BE2C (cell line): ENCODE measurements at places on chromosomes 11 and 22.
A peak's percentile ranks its signal among the peaks of the same experiment; 100 is the strongest.

DNA sequence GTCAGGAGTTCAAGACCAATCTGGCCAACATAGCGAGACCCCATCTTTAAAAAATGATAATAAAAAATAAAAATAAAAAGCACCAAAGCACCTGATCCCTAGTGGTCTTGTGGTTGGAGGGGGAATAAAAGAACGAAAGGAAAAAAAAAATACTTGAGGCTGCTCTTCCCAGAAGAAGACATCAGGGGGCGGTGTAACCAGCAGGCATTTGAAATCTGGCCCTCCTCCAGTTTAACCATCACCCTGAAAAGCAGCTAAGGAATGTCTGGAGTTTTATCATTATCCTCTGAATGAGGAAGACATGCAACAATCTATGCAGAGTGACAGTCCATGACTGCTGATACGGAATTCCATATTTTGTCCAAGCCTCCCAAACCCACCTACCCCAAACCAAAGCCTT, 5.6 kb upstream of the KCTD17 start:
- DNase-seq, result no peak

GRCh38 chr11:15412054-15412453, 297.3 kb downstream of the INSC start:
- DNase-seq, result no peak

GRCh38 chr11:111851636-111852035, 19.7 kb downstream of the ALG9 start:
- DNase-seq, result no peak

- DNase-seq, result no peak
Observed at GRCh38 chr11:1653541-1654387, 24.2 kb downstream of the KRTAP5-5 start.

GRCh38 chr11:7595016-7595866, 78.1 kb downstream of the CYB5R2 start:
- no peak for DNase-seq

DNA sequence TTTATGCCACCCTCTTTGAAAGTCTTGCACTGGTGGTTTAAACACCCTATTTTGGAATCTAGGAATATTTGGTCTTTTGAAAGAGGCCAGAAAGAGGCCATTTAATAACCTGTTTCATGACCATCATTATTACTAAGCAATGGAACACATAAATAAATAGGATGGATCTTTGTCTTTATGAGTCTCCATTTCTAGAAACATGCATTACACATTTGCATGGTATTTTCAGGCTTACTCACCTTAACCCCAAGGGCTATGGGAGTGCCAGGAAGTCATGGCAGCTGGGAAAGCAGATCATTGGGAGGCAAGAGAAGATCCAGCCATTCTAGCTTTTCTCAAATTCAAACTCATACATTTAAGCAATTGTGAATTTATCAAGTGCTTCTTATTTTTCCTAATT, 185.8 kb upstream of the POU2AF2 start:
- DNase-seq, result no peak

GRCh38 chr11:17208257-17208999, 642 bp upstream of the PIK3C2A start:
- peak; percentile 36 for DNase-seq

DNA sequence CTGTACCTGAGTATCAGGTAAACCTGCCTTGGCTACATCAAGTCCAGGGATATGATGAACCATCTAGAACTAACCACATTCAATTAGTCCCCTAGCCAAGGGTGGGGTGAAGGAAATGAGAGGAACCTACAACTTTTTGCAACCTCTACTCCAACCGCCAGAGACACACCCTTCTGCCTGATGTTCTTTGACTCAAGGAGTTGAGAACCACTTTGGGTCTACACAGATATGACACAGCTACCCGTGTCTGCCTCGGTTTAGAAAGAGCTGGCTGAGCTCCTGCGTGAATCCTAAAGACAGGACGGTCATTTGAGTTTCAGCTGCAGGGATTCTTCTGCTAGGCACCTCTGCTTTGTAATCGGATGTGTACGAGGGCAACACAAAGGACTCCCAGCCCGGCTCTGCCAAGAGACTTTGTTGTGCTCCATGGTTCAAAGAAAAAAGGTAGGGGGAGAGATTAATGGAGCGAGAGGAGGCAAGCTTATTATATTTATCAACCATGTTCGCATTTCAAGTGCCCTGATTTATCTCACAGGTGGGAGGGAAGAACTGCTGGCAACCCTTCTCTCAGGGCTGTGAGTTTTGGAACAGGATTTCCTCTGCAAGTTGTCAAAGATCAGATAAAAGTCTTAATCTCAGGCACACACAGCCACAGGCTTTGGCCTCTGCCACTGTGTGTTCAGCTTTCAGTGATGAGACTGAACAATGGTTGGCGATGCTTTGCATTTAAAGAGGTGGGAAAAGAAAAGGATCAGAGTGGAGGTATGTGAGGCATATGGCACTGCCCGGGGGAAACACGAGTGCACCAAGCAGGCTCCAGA, 35.1 kb downstream of the FLI1 start:
- no peak for DNase-seq

GRCh38 chr11:62902932-62903331, 18.2 kb downstream of the CHRM1 start:
- no peak for DNase-seq

- no peak for DNase-seq
Observed at GRCh38 chr22:40334899-40335298, 11.4 kb upstream of the ADSL start.

GRCh38 chr11:134592391-134592990, 180.4 kb upstream of the B3GAT1 start:
- peak; percentile 66 for DNase-seq

DNA sequence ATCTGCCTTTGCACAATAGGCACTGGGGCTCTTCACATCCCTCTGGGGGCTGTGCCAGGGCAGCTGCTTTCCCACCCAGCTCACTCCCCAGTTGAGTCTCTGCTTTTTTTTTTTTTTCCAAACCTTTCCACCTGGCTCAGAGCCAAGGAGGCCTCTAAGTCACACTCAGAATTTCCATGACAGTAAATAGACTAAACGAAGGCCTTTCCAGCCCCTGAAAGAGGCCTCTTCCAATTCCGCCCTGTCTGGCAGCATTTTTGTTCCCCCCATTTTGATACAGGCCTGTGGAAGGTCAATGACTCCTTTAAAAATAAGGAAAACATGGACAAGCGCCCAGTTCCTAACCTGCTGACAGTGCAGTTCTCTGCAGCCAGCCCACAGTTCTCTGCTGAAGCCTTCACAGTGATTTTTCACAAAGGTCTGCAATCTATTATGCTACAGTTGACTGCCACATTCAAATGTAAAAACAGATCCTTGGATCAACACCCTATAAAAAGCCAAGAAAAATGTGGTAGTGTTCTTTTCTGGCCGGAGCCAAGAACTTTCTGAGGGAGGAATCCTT, 107.5 kb upstream of the SESN3 start:
- peak; percentile 61 for DNase-seq

- no peak for DNase-seq
Observed at GRCh38 chr11:60282286-60282685, 1.8 kb downstream of the MS4A4A start.

GRCh38 chr22:33723915-33724314, 196.4 kb downstream of the LARGE1 start:
- DNase-seq, result no peak

DNA sequence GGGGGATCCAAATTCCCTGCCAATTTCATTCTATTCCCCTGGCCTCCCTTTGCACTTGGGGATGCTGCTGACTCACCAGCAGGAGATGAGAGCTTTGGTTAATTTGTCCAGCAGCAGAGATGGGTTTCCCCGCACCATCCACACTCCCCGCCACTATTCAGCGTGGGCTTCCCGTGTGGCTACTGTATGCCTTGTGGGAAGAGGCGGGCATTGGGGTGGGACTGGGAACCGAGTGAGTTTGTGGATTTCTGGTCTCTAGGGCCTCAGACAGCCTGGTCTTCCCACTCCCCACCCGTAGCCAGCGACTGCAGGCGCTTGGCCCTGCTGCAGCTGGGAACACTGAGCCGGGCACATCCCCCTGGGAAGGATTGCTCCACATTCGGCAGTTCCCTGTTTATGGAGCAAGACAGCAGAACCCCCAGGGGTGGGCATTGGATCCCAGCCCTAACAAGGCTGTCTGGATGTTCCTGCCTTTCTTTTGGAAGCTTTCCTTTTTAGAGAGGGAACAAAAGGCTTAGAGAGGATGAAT, 23.4 kb downstream of the KIAA1671 start:
- DNase-seq, result peak; percentile 25

- DNase-seq, result peak; percentile 71
Observed at GRCh38 chr11:60831143-60831500, 10.8 kb upstream of the CCDC86 start.

DNA sequence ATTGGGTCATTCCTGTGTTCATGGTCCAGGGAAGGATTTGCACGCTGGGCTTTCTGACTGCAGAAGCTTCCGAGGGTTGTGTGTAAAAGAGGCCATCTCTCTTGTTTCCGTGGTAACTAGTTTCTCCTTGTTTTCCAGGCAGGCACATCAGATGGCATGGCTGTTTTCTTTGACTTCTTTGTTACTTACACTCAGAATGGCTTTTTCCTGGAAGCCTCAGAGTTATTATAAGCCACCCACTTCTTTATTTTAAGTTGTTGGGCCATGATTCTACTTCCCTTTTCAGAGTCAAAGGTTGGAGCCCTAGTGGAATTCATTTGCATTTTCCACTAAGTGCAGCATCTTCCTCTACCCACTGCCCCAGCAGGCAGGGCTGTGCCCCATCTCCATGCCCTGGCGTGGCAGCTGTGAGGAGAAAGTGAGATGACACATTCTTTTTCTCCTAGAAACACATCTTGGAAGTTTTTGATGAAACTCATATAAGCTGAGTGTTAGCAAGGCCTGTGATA, 94.9 kb downstream of the PRR5L start:
- no peak for DNase-seq

DNA sequence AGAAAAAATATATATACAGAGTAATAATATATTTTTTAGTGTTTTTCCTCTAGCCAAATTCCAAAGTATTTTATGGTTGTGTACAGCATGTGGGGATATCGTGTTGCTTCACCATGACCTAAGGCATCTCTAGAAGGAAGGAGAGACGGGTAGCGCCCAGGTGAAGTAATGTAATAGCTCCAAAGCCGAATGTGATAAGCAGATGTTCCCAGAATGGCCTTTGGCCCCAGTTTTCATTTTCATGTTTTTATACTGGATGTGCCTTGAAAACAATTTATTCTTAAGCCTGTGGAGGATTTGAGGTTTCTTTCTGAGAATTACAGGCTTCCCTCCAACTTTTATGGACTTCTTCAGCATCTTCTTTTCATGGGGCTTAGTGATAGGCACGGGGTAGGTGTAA, 587.9 kb upstream of the KIRREL3 start:
- DNase-seq, result no peak

- no peak for DNase-seq
Observed at GRCh38 chr11:575313-575995, 816 bp upstream of the PHRF1 start.

GRCh38 chr22:39287076-39287725, 32.2 kb downstream of the RPL3 start:
- DNase-seq, result no peak

DNA sequence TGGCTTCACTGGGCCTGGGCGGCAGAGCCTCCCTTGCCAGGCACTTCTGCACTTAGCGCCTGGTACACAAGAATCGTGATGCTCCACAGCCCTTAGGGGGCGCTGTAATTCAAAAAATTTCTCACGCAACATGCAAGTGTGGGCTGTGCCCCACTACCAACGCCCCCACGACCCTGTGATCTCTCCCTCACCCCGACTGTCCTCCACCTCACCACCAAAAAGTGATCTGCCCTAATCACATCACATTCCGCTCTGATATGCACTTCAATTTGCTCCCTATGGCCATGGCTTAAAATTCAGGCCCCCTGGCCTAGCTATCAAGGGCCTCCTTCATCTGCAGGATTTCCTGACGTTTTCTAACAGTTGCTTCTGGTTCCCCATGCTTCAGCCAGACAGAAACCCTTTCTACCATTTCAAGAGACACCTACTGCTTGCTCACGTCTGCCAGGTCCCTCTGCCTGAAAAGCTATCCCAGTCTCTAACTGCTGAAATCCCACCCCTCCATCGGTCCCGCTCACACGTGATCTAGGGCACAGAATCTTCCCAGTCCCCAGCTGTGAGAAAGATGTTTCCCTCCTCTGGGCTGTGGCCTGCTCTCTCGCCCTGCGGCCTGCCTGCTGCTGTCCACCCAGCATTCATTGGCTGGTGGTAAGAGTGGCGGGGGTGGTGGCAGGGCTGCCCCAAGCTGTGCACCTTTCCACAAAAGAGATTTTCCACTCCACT, 27.9 kb upstream of the LRRC32 start:
- no peak for DNase-seq

DNA sequence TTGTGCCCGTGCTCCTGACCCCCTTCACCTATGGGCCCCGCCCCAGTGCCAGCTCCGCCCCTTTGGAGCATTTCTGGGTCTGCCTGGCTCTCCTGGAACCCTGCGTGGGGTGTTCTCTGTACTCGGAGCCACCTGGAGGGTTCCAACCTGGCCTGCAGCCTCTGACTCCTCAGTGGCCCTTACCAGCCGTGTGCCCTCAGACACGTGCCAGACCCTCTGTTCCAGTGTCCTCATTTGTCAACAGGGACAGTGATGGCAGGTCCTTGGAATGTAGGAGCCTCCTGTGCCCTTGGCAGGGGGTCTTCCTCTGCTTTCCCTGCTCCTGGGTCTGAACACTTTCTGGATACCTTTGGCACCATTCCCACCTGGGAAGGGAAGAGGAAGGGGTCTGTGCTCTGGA, 96.4 kb downstream of the CACNA1I start:
- DNase-seq, result no peak

DNA sequence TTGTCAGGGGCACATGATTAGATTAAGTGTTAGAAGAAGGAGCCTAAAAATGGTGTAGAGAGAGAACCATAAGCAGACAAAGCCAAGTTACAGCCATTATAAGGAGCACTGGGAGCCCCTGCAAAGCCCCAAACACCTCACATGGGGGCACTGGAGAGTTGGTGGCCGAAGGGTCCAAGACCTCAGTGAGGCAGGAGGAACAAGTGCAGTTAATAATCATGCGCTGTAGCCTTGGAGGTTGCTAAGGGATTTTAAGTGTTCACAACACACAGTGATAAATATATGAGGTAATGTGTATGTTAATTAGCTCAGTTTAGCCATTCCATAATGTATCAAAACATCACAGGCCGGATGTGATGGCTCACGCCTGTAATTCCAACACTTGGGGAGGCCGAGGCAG, 54.4 kb upstream of the JAM3 start:
- peak; percentile 73 for DNase-seq

DNA sequence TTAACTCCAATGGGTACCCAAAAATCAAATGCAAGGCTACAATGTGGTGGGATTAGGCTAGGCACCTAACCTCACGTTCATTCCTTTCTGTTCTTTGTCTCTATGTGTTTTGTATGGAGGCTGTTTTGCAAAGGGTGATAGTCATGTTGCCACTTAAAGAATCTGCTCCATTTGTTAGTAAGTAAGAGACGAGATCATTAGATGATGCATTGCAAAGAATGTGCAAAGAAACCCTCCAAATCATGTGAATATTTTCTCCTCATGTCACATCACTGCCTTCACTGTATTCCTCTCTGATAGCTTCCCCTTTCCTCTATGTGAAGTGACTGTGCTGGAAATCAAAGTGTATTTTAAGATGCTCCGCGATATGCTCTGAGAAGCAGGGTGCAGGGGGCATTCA, 11.9 kb downstream of the SYT13 start:
- DNase-seq, result no peak
